ENCODE measurements at places on chromosomes 13 and 19.

DNA sequence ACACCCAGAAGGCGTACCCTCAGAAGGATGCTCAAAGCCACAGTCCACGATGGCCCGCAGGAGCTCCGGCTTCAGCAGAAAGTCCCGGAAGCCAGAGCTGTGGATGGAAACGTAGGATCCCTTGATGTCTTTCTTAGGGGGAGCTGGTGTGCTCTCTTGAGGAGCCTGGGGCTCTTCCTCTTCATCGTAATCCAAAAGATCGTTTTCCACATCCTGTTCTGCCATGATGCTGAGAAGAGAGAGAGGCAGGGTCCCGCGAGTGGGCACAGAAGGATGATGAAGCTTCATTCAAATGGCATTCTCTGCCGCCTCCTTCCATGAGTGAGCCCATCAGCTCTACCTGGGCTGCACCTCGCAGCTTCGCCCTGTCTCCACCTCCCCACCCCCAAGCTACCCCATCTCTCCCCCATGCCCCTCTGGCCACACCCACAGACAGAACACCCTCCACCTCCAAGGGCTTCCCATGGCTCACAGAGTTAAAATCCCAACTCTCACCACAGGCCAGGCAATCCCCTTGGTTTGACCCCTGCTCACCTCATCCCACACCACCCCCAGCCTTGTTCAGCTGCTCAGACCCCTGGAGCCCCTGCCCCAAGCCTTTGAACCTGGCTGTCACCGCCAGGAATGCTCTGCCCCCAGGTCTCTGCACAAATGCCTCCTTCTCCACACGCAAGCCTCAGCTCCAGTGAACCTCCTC is 6.0 kb downstream of the DDX39A start:
- no peak for DNase-seq

- no peak for DNase-seq
These were observed 5.0 kb downstream of the YIPF2 start for GRCh38 chr19:10923260-10924112.

- peak; percentile 78 for DNase-seq
These were observed 14.6 kb downstream of the FAM187B start for GRCh38 chr19:35213663-35214632.

DNA sequence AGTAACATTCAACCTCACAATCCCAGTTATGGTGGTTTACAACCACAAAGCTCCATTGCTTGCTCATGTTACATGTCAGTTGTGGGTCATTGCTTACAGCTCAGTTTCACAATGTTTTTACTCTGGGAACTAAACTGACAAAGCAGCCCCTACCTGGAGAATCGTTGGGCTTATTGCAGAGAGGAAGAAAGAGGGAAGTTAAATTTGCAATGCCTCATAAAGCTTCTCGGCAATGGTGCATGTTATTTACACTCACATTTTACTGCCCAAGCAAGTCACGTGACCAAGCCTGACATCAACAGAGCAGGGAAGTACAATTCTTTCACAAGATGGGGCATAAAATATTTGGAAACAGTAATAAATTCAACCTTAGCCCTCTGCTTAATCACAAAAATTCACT is 441.6 kb downstream of the TDRD3 start:
- DNase-seq, result no peak

DNA sequence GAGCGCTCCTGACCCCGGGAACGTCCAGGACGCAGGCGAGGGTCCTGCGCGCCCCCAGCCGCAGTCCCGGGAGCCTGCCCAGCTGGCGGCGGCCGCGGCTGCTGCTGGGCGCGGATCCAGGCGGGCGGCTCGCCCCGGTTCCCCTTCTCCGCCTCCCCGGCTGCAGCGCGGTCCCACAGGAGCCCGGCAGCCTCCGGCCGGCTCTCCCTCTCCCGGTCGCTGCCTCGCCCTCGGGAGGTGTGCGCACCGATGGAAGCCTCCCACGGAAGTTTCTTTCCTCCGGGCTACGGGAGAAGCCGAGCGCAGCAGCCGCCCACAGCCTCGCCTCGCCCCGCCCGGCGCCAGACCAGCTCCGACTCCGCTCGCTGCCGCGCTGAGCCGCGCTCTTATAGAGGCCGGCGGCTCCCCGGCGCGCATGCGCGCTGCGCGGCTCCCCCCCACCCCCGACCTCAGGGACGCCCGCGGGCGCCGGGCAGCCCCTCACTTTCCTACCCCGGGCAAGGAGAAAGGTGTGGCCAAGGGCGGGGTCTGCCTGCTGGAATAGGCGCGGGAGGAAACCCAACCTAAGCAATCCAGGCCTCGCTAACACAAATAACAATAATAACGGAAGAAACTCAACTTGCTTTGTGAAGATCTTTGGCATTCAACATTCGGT is at the start of gene SHISA2:
SHISA2 (minus strand) TSS at position 360 of the 655 bp plus-strand sequence. CDS start 1,041 bp downstream, outside the sequence.
- peak; percentile 25 for DNase-seq

- no peak for DNase-seq
These were observed at the start of gene RTBDN for GRCh38 chr19:12834566-12834943. RTBDN (minus strand) TSS chr19:12834579; CDS start chr19:12829979, 4,600 bp downstream.

GRCh38 chr13:94325650-94326049 is 153.8 kb downstream of the DCT start:
- no peak for DNase-seq

DNA sequence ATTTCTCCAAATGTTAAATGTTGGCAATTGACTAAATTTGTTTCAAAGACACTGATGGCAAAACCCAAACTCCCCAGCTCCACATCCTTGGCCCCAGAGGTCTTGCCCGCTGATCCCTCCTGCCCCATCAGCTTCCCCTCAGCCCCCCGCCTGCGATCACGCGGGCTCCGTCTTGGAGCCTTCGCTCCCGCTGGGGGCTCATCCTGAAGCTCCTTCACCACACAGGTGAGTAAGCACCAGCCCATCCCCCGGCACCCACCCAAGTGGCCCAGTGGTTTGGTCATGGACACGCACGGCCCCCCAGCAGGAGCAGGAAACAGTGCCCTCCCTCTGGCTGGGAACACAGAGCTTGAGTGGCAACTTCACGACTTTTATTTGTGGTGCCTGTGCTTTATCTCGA is 14.9 kb downstream of the EPS8L1 start:
- no peak for DNase-seq

DNA sequence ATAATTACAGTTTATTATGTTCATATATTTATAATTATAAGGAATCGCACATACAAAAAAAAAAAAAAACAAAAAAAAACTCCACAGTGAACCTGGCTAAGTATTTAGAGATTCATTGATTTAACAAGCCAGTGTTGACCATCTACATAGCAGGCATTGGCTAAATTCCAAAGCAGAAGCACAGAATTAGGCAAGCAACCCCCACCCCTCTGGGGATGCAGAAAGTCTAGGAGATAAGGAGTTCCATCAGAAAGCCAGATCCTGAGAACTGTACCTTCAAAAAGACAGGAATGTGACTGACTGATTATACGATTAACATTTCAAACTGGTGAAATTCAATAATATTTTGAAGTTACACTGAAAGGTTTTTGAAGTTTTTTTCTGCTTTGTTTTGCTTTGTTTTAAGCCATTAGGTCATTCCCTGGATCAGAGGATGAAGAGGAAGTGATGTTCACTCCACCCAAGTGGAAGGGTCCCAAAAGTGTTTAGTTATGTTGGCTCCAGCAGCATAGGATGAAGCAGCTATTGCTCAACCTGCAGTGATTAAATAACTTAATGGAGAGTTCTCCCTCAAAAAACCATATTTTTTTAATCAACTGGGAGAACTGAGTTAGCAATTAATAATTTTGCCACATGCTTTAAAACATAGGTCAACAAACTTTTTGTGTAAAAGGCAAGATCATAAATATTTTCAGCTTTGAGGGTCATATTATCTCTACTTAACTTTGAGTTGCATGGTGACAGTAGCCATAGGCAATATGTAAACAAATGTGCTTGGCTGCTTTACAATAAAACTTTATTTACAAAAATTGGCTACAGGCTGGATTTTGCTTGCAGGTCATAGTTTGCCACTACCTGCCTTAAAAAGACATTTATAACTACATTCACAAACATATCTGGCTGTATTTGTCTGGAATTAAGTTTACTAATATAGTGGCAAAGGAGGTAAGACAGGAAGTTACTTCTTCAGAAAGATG is 49.6 kb downstream of the DOCK9 start:
- DNase-seq, result no peak

Data from activated CD4-positive, alpha-beta T cell treated with anti-CD3 and anti-CD28 coated beads, Interleukin-2, amount 50 U/mL, for 48 hours (primary cell).